Activated CD4-positive, alpha-beta T cell treated with anti-CD3 and anti-CD28 coated beads for 4 hours (primary cell): ENCODE measurements at places on chromosomes 4 and X.

- DNase-seq = no peak
Observed at GRCh38 chrX:152520653-152521052, 69.5 kb upstream of the GABRA3 start.

- no peak for DNase-seq
Observed at GRCh38 chr4:178415925-178416324, 973.7 kb upstream of the AGA start.

GRCh38 chr4:87240341-87240740 lies 19.9 kb upstream of the KLHL8 start:
- DNase-seq = no peak

GRCh38 chrX:32525234-32525633 lies 686.1 kb downstream of the DMD start:
- DNase-seq = no peak

GRCh38 chr4:16027626-16028025 lies 56.2 kb downstream of the PROM1 start:
- DNase-seq = no peak

DNA sequence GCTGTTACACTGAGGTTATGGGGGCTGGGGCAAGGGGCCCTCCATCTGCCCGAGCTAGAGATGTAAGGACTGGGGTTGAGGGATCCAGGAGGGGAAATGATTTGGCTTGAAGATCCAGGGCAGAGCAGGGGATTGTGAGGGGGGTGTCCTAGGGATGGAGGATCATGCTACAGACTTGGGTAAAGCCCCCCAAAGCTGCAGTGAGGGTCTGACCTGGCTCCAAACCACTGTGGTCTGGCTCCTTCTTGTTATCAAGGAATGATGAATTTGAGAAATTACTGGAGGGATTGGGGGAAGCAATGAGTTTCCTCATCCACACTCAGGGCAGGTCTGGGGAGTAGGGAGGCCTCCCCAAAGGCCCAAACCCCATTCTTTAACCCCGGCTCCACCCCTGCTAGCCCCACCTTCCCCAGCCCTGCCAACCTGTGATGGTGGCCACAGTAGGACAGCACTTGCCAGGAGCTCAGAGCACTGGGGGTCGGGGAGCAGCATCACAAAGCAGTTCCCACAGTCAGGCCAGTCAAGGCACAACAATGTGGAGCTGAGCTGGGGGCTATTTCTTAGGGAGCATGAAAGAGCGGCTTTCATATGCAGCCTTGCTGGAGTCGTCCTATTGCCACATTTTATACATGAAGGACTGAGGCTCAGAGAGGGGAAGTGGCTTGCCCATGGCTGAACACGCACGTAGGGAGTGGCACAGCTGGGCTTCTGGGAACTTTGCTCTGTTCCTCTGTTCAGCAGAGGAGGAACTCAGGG lies 165.5 kb downstream of the EFNB1 start:
- no peak for DNase-seq

DNA sequence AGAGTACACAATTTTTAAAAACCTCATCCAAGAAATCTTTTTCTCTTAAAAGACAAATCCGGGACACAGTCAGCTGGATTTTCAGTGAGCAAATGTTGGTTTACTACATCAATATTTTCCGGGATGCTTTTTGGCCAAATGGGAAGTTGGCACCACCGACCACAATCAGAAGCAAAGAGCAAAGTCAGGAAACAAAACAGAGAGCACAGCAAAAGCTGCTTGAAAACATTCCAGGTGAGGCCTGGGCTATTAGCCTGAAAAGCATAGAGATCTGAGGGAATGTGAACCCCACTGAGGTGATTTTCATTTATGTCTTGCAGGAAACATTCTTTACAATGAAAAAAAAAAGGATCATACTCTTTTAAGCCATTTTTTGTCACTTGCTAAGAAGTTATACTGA lies 33.9 kb downstream of the LRP2BP start:
- no peak for DNase-seq

GRCh38 chrX:36431819-36432218 lies 512.3 kb downstream of the CFAP47 start:
- no peak for DNase-seq

DNA sequence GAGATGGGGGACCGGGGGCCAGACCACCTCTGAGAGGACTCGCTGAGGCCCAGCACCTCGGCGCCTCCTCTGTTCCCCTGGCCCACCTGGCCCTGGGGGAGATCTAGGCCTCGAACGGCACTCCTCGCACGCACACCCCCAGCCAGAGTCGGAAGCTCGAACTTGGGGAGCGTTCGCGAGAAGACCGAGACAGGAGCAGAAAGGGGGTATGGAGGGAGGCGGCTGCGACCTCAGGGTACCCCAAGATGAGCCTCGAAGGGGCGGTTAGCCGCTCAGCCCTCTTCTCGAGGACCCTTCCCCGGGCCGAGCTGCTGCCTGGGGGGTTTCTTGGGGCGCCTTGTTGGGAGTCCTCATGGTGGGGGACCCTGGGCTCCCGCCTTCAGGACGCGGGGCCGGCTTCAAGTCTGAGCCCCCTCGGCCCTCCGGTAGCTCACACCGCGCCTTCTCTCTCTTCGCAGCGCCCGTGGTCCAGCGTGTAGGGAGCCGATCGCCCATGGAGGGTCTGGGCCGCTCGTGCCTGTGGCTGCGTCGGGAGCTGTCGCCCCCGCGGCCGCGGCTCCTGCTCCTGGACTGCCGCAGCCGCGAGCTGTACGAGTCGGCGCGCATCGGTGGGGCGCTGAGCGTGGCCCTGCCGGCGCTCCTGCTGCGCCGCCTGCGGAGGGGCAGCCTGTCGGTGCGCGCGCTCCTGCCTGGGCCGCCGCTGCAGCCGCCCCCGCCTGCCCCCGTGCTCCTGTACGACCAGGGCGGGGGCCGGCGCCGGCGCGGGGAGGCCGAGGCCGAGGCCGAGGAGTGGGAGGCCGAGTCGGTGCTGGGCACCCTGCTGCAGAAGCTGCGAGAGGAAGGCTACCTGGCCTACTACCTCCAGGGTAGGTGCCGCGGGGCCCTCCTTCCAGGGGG lies 706 bp downstream of the DUSP9 start:
- no peak for DNase-seq

DNA sequence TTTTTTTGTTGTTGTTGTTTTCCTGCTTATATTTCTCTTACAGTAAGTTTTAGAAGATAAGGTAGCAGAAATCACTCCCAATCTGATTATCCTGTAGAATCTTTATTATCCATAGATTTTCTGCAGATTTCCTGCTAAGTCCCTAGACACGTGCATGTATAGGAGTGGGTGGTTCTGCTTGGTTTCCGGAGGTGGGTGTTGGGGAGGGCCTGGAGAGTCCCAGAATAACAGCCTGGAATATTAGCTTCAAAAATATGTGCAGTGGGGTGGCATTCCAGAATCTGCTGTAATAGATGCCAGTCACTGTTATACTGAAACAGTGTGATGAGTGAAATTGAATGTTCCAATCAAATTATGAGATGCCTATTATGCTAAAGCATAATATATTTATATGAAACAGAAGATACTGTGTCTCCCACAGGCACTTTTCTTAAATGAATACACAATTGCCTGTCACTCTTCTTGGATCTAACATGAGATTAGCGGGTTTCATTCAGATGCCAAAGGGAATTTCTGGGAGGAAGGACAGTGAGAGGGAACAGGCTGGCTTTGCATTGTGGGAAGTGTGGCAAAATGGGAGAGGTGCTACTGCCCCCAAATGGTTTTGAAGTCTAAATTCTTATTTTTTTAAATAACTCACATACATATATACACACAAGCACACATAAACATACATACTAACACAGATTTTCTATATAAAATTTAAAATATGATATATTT lies 37.6 kb downstream of the C4orf50 start:
- DNase-seq = no peak

DNA sequence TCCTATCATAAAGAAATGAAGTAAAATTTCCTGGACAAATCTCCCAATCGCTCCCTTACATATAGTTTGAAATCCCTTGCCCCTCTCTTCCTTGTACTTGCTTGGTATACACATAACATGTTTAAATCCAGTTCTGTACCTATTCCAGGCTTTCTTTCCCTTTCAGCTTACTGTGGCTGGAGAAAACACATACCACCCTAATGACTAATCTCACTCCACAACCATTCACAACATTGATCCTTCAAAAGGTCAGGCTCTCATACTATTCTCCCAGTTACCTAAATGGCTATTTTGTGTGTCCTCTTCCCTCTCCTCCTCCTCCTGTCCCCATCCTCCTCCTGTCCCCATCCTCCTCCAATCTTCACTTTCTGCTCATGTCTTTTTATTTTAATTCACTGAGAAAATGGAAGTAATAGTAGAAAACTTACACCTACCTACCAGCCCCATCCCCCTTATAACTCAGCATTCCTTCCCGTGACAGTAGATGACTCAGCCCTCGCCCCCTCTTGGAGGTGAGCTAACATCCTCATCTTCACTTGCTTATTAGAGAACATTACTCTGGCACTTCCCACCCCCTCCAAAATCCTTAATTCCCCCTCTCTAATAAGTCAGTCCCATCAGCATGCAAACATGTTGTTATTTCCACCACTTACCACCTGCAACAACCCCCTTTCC lies 77.5 kb downstream of the IL15 start:
- DNase-seq = no peak

DNA sequence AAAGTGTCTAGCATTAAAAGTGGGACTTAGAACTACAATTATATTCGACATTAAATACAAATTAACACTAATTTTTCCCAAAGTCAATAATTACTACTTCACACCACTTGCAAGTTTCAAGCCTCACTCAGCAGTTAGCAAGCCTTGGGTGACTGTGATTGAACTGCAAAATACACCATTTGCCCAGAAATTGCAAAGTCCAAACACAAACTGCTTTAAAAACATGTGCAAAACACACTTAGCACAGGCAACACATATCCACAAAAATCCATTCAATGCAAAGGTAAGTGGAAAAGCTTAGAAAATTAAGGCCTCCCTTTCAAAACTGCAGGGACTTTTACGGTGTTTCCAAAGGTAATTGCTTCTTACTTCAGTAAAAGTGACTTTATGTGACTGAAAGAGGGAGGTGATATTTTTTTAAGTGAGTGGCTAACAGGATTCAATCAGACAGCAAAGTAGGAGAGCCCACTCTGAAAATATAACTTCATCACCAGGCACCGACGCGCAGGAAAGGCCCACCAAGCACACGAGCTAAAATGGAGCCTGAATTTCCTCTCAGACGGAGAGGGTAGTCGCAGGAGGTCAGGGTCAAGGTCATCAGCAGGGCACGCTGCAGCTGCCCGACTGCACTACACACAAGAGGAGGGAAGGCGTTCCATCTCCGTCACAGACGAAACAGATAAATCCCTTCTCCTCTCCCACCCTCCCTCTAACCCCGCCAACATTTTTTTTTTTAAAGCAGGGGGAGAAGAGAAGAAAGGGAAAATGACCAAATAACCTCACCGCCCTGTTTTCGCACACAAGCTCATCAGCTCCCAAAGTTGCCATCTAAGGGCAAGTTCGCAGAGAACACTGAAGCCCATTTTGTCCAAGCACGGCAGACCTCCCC lies 3.1 kb downstream of the ZNF827 start:
- no peak for DNase-seq

DNA sequence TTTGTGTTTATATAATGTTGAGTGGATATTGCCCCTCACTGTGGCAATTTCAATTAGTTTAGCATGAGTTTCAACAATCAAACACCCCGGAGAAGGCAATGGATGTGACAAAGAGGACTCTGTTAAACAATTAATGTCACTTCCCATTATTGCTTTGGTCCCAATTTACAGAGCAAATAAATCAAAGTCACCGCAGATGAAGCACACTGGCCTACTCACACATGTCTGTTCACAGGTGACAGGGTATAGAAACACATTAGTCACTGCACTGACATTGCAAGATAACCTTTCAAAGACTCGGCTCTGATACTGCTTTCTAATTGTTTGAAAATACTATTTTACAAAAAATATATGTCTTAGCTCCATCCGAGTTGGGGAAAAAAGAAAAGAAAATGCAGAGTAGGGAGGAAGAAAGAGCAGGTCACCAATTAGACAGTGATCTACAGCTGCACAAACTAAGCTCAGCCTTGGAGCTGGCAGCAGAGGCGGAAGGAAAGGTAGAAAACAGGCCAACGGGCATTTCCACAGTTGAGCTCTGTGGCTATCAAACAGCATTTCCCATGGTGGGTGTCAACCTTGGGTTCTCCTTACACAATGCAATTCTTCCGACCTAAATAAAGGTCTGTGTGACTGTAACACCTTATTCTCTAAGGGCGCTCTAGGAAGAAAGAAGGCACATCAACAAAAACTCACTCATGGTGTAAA lies 53.9 kb downstream of the PPARGC1A start:
- no peak for DNase-seq

GRCh38 chrX:42751573-42751972 lies 26.4 kb downstream of the PPP1R2C start:
- no peak for DNase-seq

DNA sequence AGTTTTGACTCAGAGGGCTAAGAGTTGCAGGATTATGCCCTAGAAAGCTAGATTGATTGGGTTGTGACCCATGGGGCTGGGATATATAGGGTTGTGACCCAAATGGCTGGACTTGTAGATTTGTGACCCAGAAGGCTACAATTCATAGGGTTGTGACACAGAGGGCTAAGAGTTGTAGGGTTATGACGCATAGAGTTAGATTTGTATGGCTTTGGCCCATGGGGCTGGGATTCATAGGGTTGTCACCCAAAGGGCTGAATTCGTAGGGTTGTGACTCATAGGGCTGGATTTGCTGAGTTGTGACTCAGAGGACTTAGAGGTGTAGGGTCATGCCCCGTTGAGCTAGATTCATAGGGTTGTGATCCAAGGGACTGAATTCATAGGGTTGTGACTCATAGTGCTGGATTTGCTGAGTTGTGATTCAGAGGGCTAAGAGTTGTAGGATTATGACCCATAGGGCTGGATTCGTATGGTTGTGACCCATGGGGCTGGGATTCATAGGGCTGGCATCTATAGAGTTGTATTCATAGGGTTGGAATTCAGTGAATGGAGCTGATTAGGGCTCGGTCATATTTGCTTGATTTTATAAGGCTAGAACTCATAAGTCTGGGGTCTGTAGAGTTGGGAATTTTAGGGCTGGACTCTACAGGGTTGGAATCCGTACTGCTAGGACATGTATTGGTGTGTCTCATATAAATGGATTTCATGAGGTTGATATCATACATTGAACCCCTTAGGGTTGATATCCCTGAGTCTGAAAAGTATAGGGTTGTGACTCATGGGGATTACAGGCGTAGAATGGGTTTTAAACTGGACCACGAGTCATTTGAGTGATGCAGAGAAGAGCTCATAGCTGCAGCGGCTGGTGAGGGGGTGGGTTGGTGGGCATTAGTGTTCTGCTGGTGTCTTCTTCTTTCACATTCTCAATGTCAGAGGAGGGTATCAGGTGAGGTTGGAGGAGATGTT lies 125.7 kb downstream of the CRLF2 start:
- no peak for DNase-seq

- no peak for DNase-seq
Observed at GRCh38 chr4:119655111-119655837, 26.7 kb upstream of the PDE5A start.

- DNase-seq = no peak
Observed at GRCh38 chrX:130196466-130196865, 24.7 kb downstream of the RAB33A start.

DNA sequence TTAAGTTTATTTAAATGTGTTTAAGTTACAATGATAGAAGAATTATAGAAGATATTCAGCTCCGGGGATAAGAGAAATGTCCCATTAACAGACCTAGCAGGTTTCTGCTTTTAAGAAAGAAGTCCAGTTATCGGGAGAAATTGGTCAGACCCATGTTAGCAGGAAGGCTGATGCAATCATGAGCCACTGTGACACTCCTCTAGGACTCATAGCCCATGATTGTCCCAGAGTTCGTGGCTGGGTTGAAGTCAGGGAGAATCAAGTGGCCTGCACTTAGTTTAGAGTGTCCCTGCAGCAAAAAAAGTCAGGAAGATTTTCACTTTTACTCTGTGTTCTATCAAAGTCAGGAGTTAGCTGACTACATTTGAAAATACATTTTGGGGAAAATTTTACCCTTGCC lies 72.0 kb downstream of the TMEM144 start:
- no peak for DNase-seq
